ENCODE measurements at places on chromosomes 16 and 17. TPM values are rescaled to one million over a fixed set of nuclear protein-coding genes. Genes with fewer than 3 reads are reported as not detected.

GRCh38 chr16:30561089-30561816 lies 3.1 kb upstream of the ZNF764 start:
- peak; percentile 23 for DNase-seq

DNA sequence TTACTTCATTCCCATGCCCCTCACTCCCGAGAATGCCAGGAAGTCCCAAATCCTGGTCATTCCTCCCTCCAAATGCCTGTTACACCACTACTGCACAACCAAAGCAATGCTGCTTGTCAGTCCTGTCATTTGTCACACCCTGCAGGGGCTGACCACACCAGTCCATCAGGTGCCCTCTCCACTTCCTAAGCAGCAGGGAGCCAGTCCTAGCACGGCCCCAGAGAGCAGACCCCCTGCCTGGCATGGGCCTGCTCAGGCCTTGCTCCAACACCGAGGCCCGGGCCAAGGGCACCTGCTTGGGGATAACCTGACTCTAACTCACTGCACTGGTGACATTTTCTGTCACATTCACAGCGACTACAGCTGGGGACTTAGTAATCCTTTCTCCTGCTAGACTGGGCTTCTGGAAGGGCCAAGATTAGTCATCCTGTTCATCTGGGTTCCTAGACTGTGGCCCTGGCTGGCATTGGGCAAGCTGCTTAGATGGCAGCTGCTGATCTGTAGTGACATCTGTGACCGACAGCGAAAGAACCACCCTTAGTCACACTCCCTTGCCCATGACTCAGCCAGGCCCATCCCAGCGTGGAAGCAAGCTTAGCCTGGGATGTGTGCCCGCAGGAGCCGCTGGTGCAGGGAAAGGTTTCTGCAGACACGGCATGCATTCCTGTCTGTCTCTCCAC lies 5.4 kb downstream of the ALYREF start:
- DNase-seq: no peak

DNA sequence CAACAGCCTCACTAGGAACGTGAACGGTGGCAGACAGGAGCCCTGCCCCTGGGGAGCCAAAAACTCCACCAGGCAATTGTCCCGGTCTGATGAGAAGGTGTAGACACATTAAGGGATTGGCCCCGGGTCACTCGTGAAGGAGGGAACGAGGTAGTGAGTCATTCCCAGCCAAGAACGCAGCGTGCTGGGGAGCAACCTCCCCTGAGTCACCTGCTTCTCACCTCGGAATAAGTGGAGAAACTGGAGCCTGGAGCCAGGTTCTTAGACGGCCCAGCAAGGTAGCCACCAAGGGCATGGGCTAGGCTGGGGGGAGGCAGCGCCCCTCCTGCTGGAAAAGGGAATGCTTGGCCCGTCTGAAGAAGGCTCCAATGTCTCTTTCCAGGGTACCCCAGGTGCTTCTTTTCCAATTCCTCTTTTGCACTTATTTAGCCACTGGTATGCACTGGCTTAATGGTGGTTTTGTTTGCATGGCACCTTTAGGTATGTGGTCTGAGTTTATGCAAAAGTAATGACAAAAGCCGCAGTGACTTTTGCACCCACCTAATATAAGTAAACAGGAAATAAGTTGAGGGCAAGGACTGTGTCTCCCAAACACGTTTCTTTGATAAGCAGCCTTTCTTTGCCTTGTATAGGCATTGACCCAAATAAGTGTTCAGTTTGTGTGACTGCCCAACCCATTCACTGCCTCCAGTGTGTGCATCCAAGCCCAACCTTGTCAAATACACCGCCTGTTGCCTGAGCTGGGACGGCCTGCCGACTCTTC lies 1.8 kb upstream of the HELZ start:
- DNase-seq: no peak

The HOXB2 gene
- total RNA-seq: 32.8 TPM

The GP1BA gene
- not detected for total RNA-seq

All from activated T-helper 1 cell treated with anti-CD3 and anti-CD28 coated beads, Interleukin-12 subunit alpha, Interleukin-12 subunit beta, Interleukin-2, Interleukin-4 antibody, amounts not matched to agents 30 ng/mL and 10 ng/mL and 1 ng/mL, durations not matched to agents 14 hours and 24 hours and 36 hours (primary cell).